HCT116 (cell line): ENCODE measurements at places on chromosomes 6 and 20.

DNA sequence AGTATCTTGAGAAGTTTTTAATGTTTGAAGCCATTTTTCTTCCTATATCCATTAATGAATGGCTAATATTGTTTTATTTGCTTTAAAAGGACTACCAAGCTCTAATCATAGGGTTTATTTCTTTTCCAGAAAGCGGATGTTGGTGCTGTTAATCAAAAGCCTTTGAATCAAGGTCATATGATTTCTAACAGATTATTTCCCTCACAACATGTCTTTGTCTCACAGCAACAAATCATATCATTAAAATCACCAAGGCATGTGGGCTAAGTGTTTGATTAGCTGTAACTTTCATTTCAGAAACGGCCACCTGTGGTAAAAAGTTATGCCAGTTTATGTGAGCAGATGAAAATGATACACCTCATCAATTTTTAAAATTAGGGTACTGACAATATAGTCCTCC lies 21.7 kb downstream of the TRAF3IP2 start:
- DNase-seq = no peak

DNA sequence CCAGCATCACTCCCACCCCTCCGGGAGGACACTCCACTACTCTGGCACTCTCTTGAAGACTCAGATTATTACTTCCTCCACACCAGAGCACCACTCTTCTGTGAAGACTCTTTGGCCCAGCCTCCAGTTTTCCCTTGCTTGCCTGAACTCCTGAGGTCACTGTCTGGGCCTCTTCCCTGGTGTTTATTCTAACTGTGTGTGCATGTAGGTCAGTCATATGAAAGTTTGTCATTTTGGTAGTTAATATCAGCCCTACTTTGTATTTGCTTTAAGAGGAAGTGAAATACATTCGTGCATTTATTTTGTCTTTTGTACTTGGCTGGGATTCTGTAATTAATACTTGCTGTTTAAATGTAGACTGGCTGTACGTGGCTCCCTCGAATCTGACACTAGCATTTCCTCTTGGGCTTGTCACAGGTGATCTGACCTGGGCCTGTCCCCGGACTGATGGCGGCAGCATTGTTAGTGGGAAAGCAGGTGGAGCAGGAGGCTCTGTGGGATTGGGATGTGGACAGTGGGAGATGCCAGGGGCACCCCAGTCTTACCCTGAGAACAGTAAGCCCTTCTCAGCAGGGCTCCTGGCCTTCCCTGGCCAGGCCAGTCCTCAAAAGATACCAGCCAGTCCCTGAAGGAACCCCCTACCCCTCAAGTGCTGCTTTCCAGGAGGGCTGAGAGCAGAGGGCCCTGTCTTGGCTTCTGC lies 350.5 kb downstream of the CDC5L start:
- DNase-seq = no peak

GRCh38 chr6:155314773-155315515 lies 660 bp upstream of the TFB1M start:
- peak; percentile 82 for DNase-seq

GRCh38 chr20:48766205-48766604 lies 61.6 kb downstream of the PREX1 start:
- DNase-seq = no peak

GRCh38 chr6:129844118-129844891 lies 16.8 kb downstream of the TMEM244 start:
- peak; percentile 60 for DNase-seq

- DNase-seq = no peak
Observed at GRCh38 chr6:113574147-113574546, 283.0 kb upstream of the MARCKS start.

DNA sequence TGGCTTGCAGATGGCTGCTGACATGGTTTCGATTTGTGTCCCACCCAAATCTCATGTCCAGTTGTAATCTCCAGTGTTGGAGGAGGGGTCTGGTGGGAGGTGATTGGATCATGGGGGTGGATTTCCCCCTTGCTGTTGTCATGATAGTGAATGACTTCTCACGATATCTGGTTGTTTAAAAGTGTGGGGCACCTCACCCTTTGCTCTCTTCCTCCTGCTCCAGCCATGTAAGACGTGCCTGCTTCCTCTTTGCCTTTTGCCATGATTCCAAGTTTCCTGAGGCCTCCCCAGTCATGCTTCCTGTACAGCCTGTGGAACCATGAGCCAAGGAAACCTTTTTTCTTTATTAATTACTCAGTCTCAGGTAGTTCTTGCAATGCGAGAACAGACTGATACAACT lies 77.6 kb upstream of the FUCA2 start:
- no peak for DNase-seq

- peak; percentile 80 for DNase-seq
Observed at GRCh38 chr6:132063738-132064137, 112.6 kb upstream of the CCN2 start.

GRCh38 chr6:25288518-25288917 lies 9.3 kb downstream of the CARMIL1 start:
- DNase-seq = no peak

DNA sequence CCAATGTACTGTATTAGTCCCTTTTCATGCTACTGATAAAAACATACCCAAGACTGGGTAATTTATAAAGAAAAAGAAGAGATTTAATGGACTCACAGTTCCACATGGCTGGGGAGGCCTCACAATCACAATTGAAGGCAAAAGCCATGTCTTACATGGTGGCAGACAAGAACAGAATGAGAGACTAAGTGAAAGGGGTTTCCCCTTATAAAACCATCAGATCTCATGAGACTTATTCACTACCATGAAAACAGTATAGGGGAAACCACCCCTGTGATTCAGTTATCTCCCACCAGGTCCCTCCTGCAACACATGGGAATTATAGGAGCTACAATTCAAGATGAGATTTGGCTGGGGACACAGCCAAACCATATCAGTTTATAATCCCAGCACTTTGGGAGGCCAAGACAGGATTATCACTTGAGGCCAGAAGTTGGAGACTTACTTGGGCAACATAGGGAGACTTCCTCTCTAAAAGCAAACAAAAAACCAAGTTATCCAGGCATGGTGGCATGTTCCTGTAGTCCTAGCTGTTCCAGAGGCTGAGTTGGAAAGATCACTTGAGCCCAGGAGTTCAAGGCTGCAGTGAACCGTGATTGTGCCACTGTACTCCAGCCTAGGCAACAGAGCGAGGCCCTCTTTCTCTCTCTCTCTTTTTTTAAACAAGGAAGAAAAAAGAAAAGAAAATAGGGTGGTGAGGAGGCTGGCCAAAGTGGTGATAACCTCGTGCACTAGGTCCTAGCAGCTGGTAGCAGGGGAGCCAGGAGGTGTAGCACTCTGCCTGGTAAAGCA lies 22.9 kb upstream of the DDR1 start:
- DNase-seq = no peak

- no peak for DNase-seq
Observed at GRCh38 chr20:11852811-11853210, 64.9 kb upstream of the BTBD3 start.

DNA sequence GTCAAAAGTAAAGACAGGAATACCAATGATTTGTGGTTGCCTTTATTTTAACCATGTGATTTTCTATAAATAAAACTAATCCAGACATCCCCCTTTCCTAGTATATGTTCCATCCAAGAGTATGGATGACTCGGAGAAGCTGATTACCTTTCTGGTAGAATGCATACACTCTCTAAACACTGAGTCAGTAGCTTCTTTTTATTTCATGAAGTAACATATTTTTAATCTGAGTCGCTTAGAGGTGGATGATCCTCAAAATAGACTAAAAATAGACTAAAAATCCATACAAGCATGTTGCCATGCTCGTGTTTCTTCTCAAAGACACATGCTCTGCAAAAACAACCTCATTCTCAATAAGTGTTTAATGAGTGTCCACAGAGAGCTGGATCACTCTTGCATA lies 263.7 kb downstream of the COL12A1 start:
- no peak for DNase-seq

DNA sequence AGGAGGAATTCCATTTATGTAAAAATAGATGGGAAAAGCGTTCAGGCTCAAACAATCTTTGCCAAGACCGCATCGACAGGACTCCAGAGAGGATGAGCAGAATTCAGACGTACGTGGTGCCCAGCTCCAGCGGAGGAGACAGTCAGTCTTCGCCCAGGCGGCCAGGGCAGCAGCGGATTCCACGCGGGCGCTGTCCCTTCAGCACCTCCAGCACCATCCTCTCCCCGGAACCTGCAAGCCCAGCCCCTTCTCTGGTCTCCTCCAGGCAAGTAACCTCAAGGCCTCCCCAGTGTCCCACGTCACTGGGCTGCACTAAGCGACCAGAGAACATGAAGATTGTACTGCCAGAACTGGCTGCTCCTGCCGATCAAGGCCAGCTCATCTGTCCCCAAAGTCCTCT lies 2.8 kb upstream of the KCNQ2 start:
- no peak for DNase-seq

GRCh38 chr6:144654506-144654905 lies 369.4 kb downstream of the UTRN start:
- DNase-seq = no peak

DNA sequence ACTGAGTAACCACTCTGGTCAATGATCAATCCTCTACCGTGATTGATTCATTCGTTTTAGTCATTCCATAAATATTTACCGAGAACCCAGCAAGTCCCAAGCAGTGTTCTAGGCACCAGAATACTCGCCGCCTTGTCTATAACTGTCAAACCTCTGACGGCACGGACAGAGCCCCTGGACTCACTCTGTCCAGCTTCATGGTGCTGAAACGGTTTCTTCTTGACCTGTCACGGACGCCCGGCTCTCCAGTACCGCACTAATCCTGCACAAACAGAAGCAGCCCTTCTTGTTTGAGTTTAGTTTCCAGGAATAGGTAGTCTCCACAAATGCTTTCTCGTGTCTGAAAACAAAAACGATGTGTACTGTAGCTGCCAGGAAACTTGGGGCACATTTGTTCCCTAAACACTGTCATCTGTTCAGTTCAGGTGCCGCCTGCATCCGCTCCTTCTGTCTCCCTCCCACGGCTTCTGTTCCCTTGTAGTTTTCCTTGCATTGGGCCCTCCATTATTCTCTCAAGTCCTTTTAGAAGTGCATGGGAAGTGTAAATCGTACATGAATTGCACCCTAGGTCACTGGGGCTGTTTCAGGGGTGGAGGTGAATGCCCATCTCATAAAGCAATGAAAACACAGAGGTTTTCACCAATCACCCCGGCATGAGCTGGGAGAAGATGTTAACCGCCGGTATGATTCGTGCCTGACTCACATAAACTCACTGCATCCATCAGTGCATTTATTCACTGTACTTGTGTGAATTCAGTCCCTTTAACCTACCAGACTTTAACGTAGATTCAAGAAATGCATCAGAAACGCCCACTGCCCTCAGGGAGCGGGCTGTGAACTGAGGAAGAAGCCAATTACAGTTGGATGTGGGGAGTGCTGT lies 209.3 kb upstream of the CDH4 start:
- no peak for DNase-seq

GRCh38 chr20:52473186-52473585 lies 281.6 kb upstream of the ZFP64 start:
- no peak for DNase-seq

DNA sequence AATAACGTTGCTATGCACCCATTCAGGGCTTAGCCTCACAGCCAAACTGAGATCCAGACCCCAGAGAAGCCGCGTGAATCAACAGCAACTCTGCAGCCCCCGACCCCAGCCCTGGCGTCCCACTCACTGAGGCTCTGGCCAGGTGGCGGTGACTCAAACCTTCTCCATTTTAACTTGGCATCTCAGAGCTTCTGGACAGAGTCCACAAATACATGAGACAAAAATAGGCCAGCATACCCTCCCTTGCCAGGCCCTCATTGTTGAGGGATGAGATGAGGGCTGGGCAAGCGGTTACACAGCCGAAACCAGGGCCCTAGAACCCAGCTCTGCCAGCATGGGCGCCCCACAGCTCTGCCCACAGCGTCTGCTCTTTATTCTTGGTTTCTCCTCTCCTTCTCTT lies 118.4 kb downstream of the MYLK4 start:
- DNase-seq = no peak

DNA sequence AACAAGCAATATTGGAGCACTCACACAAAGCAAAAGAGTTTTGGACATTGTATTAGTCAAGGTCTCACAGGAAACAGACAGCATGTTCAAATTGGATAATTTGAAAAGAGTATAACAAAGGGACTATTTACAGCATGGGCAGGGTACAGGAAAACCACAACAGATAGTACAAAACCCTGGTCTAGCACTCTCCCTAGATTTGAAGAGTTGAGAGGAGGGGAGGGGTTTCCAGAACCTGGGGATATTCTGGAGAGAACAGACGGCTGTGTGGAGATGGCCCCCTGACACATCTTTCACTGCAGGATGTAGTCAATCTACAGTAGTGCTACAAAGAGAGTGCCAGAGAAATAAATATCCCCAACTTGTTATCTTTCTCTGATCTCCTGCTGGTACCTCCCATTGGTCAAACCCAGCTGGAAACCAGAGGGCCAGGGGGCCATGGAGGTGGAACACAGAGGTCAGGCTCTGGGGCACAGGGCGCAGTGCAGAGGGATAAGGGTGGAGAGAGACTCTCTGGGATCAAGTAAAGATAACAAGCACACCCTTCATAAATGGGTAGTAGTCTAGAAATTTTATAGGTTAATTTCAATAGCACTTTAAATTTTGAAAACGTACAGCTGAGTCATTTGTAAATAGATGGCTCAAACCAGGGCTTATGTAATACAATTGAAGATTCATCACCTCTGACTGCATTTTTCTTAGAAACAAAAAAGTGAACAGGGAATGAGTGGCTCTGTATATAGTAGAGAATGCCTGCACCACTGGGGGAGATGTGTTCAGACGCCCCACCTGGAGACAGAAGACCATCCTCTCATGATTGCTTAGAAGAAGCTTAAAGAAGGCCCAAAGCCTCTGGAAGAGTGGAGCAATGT lies 25.7 kb downstream of the RCAN2 start:
- DNase-seq = no peak

GRCh38 chr20:34037121-34037520 lies 43.4 kb downstream of the RALY start:
- DNase-seq = no peak

GRCh38 chr20:51543422-51543788 lies 886 bp upstream of the NFATC2 start:
- no peak for DNase-seq

GRCh38 chr20:4730780-4731179 lies 9.1 kb downstream of the PRND start:
- DNase-seq = no peak

GRCh38 chr6:9537381-9537780 lies 877.5 kb downstream of the TFAP2A start:
- no peak for DNase-seq

- no peak for DNase-seq
Observed at GRCh38 chr6:3433005-3433404, 23.8 kb downstream of the SLC22A23 start.

GRCh38 chr20:23873370-23874015 lies 6.1 kb downstream of the CST5 start:
- no peak for DNase-seq

DNA sequence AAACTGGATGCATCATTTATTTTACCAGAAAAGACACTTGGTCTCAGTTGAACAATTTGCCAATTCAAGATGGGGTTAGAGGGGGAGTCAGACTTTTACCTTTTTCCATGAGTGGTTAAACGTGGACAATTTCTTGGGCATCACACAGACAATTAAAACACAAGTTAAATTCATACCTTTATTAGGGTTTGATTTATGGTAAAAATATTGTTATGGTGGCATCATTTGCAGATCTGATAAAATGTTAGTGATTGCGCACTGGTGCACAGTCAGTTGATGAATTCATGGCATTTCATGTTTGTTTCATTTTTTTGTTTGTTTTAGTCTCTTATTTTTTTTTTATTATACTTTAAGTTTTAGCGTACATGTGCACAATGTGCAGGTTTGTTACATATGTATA lies 399.9 kb downstream of the DOK5 start:
- DNase-seq = no peak
